ENCODE measurements at places on chromosomes 12 and 14. TPM values are rescaled to one million over a fixed set of nuclear protein-coding genes. Genes with fewer than 3 reads are reported as not detected.

MAP1LC3B2 gene
- 1.8 TPM for total RNA-seq

PTPN21 gene
- total RNA-seq = 7.6 TPM

GDF3 gene
- not detected for total RNA-seq

B3GNT4 gene
- 0.53 TPM for total RNA-seq

CIROP gene
- not detected for total RNA-seq

Measured in bronchial epithelial cell (primary cell).